ENCODE measurements at places on chromosomes 1 and 21.

GRCh38 chr1:209732725-209733124, 23.1 kb upstream of the TRAF3IP3 start:
- DNase-seq = no peak

DNA sequence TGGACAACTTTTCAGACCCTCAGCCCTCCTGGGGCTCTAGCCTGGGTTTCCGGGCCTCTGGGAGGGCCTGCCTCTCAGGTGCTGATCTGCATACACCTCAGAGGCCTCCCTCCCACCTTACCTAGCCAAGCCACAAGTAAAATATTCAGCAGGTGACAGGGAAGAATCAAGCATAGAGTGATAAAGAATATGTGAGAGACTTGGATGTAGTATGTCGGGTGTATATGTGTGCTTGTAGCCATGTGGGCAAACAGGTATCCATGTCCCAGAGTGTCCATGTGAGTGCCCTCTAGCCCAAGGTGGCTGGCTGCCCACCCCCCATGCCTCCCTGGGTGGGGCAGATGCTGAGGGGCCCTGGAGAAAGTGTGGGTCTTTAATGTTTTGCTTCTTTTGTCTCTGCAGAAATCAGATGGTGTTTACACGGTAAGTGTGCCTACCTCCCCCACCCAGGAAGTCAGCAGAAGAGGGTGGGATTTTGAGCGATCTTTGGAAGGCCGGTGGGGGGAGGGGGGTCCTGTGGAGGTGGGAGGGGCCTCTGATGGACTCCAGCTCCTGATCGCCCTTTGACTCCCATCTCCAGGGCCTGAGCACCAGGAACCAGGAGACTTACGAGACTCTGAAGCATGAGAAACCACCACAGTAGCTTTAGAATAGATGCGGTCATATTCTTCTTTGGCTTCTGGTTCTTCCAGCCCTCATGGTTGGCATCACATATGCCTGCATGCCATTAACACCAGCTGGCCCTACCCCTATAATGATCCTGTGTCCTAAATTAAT, 3.4 kb downstream of the FCER1G start:
- no peak for DNase-seq

DNA sequence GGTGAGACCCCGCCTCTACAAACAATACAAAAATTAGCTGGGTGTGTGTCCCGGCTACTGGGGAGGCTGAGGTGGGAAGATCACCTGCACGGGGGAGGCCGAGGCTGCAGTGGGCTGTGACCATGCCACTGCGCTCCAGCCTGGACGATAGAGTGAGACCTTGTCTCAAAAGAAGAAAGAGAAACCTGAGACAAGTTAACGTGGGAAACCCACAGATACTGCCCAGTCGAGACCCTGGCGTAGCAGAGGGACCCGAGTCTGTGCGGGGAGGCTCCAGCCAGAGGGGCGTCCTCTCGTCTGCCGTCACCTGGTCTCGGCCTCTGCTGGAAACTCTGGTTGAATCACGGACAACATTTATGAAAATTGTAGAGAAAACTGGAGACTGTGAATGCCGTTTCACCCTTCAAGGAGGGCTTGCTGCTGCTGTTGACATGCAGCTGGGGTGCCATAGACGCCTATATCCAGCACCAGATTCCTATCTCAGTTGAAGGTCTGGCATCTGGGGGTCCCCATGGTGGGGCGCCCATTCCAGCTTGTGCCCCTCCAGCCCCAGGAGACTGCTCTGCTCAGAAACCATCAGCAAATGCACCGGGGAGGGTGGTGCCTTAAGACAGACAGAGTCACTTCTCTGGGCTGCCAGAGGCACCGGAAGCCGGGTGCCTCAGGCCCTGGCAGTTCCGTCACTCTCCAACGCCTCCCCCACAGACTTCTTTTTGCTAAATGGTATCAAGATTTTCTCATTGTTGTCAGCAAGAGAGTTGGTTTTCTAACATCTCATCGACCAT, 13.6 kb upstream of the CDK11B start:
- DNase-seq = no peak

- DNase-seq = no peak
Measured at GRCh38 chr1:18319099-18319498, 161.6 kb upstream of the KLHDC7A start.

- DNase-seq = no peak
Measured at GRCh38 chr1:43370564-43370963, 2.8 kb upstream of the ELOVL1 start.

DNA sequence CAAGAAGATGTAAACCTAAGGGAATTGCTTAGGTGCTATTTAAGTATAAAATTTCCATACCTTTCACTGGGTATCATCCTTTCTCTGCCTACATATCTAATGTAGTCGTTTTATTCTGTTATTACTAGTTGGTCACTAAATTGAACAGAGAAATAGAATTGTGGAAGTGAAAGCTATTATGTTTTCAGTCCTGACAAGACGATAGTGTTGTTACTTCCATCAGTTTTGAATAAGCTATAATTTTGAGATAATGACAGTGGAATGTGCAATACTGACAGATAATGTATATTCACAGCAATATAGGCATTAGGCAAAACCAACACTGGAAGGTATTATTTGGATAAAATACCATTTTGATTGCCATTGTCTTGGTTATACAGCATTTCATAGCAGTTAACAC, 181.8 kb downstream of the ADGRL2 start:
- no peak for DNase-seq

DNA sequence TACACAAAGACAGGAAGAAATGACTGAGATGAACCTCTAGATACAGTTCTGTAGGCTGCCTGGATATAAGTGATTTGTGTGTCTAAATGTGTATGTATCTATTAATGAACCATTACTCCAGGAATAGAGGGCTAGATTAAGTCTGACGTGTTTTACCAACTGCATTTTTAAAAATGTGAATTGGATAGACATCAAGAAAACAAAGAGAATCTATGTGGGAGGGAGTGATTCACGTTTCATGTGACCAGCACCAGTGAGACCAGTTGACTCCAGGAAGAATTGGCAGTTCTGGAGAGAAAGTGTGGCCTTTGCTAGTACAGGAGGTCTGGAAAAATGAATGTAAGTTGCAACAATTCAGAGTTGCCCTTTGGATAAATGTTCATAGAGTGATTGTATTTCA, 53.4 kb upstream of the RGS21 start:
- no peak for DNase-seq

DNA sequence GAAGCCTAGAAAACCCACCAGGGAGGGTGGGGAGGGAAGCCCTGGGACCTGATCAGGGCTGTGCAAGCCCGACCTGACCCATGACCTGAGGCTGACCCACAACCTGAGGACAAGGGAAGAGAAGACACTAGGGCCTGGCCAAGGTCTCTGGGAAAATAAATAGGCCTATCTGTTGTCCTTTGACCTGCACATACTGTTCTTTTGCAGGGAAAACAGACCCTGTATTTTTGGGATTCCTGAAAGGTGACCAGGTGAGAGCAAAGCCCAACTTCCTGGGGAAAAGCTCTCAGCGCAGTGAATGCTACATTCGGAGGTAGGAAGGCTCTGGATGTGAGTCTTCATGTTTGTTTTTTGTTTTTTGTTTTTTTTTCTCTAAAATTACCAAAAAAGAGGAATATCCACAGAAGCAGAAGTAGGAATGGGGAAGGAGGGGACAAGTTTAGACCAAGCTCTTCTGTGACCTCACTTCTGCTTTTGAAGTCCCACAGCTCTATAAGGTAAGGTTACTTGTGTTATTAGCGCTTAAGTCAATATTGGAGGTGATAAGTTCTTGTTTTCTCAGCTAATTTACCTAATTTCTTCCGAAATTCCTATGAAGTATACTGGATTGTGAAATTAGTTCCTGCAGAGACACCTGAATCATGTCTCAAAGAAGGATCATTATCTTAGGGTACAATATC, 26.2 kb upstream of the LYST start:
- DNase-seq = no peak

- no peak for DNase-seq
Measured at GRCh38 chr1:28157894-28158293, 18.6 kb downstream of the PTAFR start.

- no peak for DNase-seq
Measured at GRCh38 chr1:18037651-18038050, 69.9 kb upstream of the IGSF21 start.

DNA sequence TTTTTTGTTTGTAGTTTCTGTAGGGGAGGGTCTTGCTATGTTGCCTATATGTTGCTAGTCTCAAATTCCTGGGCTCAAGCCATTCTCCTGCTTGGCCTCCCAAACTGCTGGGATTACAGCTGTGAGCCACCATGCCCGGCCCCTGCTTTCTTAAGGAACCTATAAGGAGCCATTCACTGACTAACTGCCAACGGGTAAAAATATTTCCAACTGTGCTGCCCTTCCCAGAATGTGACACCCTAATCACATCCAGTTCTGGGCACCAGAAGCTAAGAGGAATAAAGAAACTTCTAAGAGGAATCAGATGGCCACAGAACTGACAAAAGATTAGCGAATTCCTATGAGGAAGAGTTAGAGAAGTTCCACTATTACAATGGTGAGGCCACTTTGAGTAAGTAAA, 6.4 kb downstream of the SYPL2 start:
- no peak for DNase-seq

DNA sequence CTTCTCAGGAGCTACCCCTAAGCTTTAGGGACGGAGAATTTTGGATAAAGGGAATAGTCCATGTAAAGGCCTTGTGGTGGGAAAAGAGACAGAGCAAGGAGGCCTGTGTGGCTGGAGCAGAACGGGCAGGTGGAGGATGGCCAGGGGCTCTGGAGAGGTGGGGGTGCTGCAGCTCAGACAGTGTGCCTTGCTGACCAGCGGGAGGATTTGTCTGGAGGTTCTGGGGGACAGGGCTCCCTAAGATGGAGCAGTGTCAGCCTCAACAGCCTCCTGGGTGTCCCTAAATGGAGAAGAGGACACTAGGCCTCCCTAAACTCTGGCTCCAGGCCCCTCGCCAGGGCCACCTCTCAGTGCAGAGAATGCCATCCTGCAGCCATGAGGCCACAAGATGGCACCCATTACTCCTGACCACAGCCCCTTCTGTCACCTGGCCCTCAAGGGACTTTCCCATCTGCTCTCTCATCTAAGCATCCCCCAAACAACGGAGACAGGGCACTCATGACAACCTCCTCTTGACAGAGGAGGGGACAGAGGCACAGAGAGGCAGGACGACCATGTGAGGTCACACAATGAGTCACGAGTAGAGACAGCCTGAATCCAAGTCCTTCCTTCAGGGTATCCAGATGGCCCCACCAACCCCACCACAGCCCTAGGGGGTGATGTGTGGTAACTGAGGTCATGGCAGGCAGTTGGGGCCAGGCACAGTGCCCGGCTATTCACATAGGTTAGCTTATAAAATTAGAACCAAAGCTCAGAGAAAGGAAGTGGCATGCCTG, 94.7 kb downstream of the DMRTB1 start:
- no peak for DNase-seq

- DNase-seq = peak; percentile 16
Measured at GRCh38 chr1:234214129-234214910, 158.9 kb upstream of the COA6 start.

DNA sequence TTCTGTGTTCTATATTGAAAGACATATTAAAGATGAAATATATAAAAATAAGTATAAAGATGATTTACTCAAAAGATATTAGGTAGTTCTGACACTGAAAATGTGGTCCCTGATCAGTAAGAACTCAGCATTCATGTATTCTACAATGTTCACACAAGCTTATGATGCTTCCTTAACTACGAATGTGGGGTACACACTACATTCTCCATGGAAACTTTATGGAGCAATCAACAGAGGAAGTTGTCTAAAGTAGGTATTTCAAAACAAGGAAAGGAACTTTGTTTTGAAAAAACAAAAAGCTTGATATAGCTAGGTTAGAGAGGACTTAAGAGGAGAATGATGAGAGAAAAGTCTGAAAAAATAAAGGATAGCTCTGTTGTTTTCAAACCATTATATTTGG, 119.7 kb upstream of the RGS18 start:
- no peak for DNase-seq

DNA sequence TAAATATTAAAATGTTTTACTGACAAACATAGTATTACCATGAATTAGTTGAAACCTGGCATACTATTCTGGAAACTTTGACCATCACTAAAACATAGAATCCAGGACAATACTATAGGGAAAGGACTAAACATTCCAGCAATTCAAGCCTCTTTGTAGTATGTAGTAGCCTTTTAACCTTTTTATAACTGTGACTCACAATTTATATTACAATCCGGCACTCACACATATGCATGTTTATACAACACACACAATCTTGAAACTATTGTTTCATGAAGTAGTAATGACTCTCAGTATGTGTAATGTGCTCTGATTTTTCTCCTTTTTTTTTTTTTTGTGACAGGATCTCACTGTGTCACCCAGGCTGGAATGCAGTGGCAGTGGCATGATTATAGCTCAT, 64.3 kb downstream of the ANKRD13C start:
- no peak for DNase-seq

Measured in substantia nigra (tissue), 51 donors.